ENCODE measurements at places on chromosomes 11 and 22. TPM values are rescaled to one million over a fixed set of nuclear protein-coding genes. Genes with fewer than 3 reads are reported as not detected.

DNA sequence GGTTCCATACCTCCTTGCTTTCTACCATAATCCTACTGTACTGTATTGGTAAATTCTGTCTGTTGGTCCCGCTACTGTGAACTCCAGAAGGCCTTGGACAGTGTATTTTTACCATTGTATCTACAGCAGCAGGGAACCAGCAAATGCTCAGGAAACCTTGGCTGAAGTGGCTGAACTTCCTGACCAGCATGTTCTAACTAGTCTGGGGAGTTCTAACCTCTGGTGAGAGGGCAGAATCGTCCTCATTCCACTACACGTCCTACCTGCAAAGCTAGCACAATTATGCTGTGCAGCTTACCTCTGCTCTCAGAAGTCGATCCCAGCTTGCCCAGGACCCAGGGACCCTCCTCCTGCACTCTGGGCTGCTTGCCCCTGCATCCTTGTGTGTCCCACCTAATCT, 283.1 kb downstream of the TENM4 start:
- peak; percentile 84 for DNase-seq
- no peak overlapping the region for H3K27ac ChIP-seq
- no peaks in the 10 kb centered on the region for H3K36me3 ChIP-seq
- H3K4me3 ChIP-seq, result no peak overlapping the region

- no peak overlapping the region for H3K27ac ChIP-seq
- DNase-seq, result no peak
- no peak overlapping the region for H3K4me3 ChIP-seq
Measured at GRCh38 chr11:72776844-72777754, 16.7 kb downstream of the STARD10 start.

MRGPRF gene
- 133 TPM for total RNA-seq

DNA sequence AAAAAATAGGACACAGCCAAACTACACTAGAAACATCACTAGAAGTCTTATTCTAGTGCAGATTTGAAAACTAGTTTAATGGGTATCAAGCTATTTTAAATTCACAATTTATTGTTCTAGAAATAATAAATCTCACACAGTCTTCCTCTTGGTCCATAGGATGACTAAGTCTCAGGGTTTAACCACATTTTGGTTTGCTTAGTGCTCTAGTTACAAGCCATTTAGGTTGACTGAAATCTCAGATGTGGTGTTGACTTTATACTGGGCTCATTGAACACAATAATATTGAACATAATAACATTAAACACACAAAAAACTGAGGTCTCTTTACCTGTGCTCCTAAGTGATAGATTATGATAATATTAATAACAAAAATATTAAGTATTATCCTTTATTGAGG, 760.3 kb upstream of the CCDC179 start:
- no peak overlapping the region for H3K27ac ChIP-seq
- H3K4me3 ChIP-seq, result no peak overlapping the region
- H3K27me3 ChIP-seq, result no peaks in the 10 kb centered on the region
- no peaks in the 10 kb centered on the region for H3K36me3 ChIP-seq
- no peak for DNase-seq

GRCh38 chr11:69773626-69774353, 1.4 kb downstream of the FGF4 start:
- H3K27ac ChIP-seq, result no peak overlapping the region
- H3K36me3 ChIP-seq, result no peaks in the 10 kb centered on the region
- H3K4me1 ChIP-seq, result no peaks in the 10 kb centered on the region

- no peak overlapping the region for H3K4me3 ChIP-seq
- no peak for DNase-seq
- no peaks in the 10 kb centered on the region for H3K27me3 ChIP-seq
- no peak overlapping the region for H3K27ac ChIP-seq
- H3K36me3 ChIP-seq, result no peaks in the 10 kb centered on the region
Measured at GRCh38 chr22:35564975-35565867, 24.6 kb downstream of the RASD2 start.

DNA sequence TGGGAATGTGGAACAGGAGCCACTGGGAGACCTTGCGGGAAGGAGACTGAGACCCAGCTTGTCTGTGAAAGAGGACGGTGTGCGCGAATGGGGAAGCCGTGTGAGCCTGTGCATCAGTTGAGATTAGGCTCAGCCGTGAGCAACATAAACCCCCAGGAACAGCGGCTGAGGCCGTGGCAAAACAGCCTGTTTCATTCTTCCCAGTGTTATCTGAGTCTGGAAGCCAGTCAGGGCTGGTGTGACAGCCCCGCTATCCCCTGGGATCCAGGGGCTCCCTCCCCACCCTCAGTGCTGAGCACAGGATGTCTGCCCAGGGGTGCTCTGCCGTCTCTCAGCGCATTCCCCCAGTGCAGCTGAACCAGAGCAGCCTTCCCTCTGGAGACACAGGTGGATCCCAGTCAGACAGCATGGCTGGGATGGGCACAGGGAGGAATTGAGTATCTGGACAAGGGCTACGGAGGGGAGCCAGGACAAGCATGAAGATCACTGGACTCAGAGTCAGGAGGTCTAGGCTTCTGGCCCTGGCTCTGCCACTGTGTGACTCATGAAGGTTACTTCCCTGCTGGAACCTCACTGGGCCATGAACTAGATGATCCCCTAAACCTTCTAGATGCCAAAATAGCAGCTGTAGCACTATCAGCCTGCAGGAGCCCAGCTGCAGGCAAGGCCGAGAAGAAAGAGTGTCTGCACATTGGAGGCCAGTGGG, 8.6 kb downstream of the OAF start:
- peak overlapping the region; percentile 71 for H3K27ac ChIP-seq
- H3K4me1 ChIP-seq, result peaks cover 96% of the 10 kb centered on the region
- DNase-seq, result no peak
- peaks cover 9% of the 10 kb centered on the region for H3K36me3 ChIP-seq

- H3K4me3 ChIP-seq, result no peak overlapping the region
- no peaks in the 10 kb centered on the region for H3K4me1 ChIP-seq
- no peak overlapping the region for H3K27ac ChIP-seq
- DNase-seq, result no peak
Measured at GRCh38 chr11:24324211-24324610, 172.6 kb upstream of the LUZP2 start.

DNA sequence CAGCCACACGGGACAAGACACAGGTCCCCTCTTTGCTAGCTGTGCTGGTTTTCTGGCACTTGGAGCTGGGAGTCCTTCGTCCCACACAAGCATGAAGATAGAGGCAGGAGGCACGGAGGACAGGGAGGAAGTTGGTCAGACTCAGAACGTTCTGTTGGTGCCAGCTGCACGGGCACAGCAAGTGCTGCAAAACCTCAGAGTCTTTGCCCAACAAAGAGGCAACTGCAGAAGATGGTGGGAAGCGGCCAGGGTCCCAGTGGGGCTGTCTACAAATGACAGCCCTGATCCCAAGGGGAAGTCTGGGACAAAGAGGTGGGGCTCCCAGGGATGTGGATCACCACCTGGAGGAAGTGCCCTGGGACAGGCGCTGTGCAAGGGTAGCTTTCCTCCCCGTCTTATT, 9.4 kb upstream of the OSM start:
- no peak overlapping the region for H3K27ac ChIP-seq
- H3K4me3 ChIP-seq, result no peak overlapping the region
- no peak for DNase-seq
- H3K4me1 ChIP-seq, result peaks cover 10% of the 10 kb centered on the region
- H3K27me3 ChIP-seq, result no peaks in the 10 kb centered on the region
- no peaks in the 10 kb centered on the region for H3K36me3 ChIP-seq

GRCh38 chr22:27990879-27991278, 71.8 kb upstream of the PITPNB start:
- peaks cover 48% of the 10 kb centered on the region for H3K36me3 ChIP-seq
- H3K27ac ChIP-seq, result peak overlapping the region; percentile 68
- no peaks in the 10 kb centered on the region for H3K27me3 ChIP-seq

DNA sequence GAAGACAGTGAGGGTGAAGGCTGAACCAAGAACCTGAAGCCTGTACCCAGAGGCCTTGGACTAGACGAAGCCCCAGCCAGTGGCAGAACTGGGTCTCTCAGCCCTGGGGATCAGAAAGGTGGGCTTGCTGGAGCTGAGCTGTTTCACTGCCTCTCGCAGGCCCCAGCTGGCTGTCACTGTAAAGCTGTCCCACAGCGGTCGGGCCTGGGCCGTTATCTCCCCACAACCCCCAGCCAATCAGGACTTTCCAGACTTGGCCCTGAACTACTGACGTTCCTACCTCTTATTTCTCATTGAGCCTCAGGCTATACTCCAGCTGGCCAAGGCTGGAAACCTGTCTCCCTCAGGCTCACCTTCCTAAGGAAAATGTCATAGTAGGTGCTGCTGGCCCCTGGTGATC, 4.1 kb downstream of the PPP1CA start:
- H3K4me1 ChIP-seq, result peaks cover 52% of the 10 kb centered on the region

USP2 gene
- total RNA-seq, result 6.9 TPM

DNA sequence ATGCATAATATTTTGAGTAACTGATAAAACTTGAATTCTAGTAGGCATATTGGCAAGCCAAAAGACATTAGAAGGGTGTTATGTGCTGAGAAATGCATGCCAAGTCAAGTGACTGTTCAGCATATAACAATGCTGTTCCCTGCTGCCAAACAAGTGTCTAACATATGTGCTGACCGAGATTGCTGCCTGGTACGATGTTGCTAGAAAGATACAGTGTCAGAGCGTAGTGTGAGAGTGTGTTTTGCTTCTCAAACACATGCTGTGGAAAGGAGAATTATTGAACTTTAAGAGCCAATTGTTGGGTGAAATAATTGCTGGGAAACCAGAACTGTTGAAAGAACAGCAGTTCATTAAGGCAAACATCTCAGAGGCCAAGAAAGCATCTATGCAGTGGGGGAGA, 71.3 kb upstream of the GRIA4 start:
- no peaks in the 10 kb centered on the region for H3K36me3 ChIP-seq
- no peaks in the 10 kb centered on the region for H3K27me3 ChIP-seq
- DNase-seq, result no peak
- no peaks in the 10 kb centered on the region for H3K4me1 ChIP-seq
- no peak overlapping the region for H3K27ac ChIP-seq

DNA sequence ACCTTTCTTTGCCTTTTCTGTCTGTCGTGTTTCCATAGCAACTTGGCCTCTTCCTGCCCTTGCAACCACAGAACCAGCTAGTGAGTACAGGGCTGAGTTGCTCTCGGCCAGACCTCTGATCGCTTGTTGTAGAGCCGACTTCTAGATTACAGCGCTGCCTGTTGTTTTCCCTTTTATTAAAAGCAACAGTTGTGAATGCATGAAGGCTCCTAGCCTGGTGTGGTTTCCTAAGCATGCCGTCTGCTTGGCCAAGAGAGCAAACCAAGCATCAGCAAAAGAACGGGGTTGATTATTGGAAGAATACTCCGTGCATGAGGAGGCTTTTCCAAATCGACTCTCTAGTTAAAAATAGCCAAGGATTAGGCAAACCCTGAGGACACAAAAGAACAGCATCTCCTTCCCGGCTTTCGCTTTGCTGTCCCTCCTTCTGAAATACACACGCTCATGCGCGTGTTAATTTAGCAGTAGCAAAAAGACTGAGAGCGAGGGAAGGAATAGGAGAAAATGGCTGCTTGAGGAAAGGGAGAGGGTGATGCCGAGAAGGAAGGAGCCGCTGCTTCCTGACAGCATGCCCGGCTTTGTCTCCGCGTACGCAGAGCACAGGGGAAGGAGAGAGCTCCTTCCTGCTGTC, 71.5 kb upstream of the TTC12 start:
- peaks cover 36% of the 10 kb centered on the region for H3K4me1 ChIP-seq
- no peak for DNase-seq
- H3K36me3 ChIP-seq, result peaks cover 7% of the 10 kb centered on the region
- peak overlapping the region; percentile 50 for H3K4me3 ChIP-seq

NOX4 gene
- 4.6 TPM for total RNA-seq

PLEKHA7 gene
- 8.7 TPM for total RNA-seq

DNA sequence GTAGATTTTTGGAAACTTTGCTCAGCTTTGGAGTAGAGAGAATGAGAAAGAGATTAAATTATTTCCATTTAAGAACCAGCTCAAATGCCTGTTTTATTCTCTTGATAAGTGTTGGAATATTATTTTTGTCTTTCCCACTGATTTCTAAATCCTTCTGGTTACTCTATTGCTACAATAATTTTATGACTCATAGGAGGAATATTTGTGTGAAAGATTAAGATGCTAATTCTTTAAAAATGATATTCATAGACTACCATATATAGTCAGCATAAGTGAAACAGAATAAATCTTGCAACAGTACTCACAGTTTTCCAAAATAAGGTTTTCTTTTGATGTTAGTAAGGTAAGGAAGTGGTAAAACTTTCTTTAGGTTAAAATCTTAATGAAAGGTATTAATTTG, 60.9 kb downstream of the YAP1 start:
- H3K4me1 ChIP-seq, result peaks cover 34% of the 10 kb centered on the region
- no peaks in the 10 kb centered on the region for H3K27me3 ChIP-seq
- DNase-seq, result no peak
- H3K27ac ChIP-seq, result peak overlapping the region; percentile 47
- H3K36me3 ChIP-seq, result no peaks in the 10 kb centered on the region

FAT3 gene
- total RNA-seq, result 15.5 TPM

DNA sequence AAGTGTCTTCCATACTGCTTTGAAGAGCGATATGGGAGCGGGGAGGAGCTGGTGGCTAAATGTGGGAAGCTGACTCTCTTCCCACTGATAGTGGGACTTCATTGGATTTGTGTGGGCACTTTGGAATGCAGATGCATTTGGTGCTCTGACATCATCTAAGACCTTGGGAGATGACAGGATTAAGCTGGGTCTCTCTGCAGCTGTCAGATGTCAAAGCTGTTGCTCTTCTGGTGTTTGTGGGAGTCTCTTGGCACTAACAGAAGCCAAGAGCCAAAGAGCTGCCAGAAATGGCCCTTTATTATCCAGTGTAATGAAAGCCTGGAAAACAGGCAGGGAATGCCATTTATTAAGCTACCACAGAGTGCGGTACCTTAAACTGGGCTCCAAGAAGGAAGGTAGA, 20.6 kb downstream of the GRAMD1B start:
- no peaks in the 10 kb centered on the region for H3K4me1 ChIP-seq
- no peaks in the 10 kb centered on the region for H3K36me3 ChIP-seq
- no peak overlapping the region for H3K4me3 ChIP-seq
- no peak for DNase-seq
- H3K27ac ChIP-seq, result no peak overlapping the region

GRCh38 chr11:66971488-66971887, 3.6 kb upstream of the C11orf86 start:
- DNase-seq, result no peak
- no peaks in the 10 kb centered on the region for H3K36me3 ChIP-seq
- no peaks in the 10 kb centered on the region for H3K4me1 ChIP-seq
- H3K27ac ChIP-seq, result peak overlapping the region; percentile 35

DNA sequence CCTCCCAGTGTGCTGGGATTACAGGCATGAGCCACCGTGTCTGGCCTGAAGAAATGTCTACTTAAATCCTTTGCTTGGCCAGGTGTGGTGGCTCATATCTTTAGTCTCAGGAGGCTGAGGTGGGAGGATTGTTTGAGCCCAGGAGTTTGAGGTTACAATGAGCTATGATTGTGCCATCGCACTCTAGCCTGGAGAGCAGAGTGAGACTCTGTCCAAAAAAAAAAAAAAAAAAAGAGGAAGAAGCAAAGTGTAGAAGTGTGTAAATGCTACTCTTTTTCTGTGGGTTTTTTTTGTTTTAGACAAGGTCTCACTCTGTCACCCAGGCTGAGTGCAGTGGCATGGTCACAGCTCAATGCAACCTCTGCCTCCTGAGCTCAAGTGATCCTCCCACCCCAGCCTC, 6.4 kb upstream of the ATG16L2 start:
- H3K36me3 ChIP-seq, result peaks cover 10% of the 10 kb centered on the region
- H3K27ac ChIP-seq, result peak overlapping the region; percentile 49
- H3K4me3 ChIP-seq, result no peak overlapping the region
- no peaks in the 10 kb centered on the region for H3K27me3 ChIP-seq
- no peak for DNase-seq

FGF4 gene
- total RNA-seq, result not detected
